Smooth muscle cell of the brain vasculature (primary cell): ENCODE measurements at places on chromosomes 2 and 18.

- DNase-seq, result no peak
These were observed 262.7 kb upstream of the FSIP2 start for GRCh38 chr2:185475914-185476313.

DNA sequence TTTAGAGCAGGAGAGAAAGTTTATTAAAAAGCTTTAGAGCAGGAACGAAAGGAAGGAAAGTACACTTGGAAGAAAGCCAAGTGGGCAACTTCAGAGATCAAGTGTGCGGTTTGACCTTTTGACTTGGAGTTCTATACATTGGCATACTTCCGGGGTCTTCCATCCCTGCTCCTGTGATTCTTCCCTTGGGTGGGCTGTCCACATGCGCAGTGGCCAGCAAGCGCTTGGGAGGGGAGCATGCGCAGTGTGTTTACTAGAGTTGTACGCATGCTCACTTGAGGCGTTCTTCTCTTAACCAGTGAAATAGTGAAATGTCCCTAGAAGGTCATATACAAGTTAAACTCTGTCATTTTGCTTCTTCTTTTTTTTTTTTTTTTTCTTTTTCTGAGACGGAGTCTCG is 56.9 kb upstream of the ZNF532 start:
- no peak for DNase-seq

- DNase-seq, result no peak
These were observed 61.9 kb downstream of the KLHL29 start for GRCh38 chr2:23446916-23447315.

DNA sequence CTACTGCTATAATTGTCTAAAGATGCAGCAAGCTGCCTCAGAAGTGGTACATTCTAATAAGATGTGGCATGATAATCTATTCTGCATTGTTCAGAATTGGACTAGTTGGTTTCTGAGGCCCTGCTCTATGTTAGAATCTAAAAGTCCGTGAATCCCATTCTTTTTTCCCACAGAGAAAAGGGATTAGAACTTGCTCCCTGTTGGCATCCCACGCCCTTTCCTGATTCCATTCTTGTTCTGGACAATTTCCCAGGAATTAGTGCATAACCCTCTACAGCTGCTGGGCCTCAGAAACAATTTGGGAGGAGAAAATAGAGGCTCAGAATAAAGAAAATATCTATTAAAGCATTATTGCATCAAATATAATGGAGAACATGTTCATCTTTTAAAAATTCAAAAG is 282.7 kb downstream of the NRXN1 start:
- no peak for DNase-seq

DNA sequence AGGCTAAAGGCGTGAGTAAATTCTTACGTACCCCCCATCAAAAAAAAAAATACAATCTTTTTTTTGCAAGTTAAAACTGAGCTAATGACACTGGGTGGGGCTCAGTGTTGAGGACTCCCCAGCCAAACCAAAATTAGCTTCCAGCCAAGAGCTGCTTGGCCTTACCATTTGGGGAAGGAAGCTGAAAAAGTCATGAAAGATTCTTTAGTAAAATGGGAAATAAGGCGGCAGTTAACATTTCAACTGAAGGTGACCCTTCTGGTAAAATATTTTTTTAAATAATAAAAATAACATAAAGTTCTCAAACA is 16.4 kb downstream of the SMAD7 start:
- no peak for DNase-seq

DNA sequence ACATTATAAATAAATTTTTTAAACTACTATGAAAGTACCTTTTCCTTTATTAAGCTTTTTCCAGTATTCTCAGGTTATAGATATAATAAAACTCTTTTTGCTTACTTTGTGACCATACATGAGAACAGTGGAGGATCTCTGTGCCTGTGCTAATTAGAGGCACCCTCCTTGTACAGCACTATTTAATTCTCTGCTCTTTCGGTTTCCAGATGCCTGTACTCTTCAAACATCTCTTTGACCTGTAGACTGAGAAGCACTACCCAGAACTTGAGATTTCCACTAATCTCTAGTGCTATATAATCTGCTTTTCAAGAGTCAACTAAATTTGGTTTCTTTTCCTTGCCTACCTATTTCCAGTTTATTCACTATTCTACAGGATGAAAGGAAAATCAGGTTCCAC is 131.1 kb downstream of the GULP1 start:
- no peak for DNase-seq

- no peak for DNase-seq
These were observed 10.6 kb upstream of the C2orf74 start for GRCh38 chr2:61151436-61151835.

DNA sequence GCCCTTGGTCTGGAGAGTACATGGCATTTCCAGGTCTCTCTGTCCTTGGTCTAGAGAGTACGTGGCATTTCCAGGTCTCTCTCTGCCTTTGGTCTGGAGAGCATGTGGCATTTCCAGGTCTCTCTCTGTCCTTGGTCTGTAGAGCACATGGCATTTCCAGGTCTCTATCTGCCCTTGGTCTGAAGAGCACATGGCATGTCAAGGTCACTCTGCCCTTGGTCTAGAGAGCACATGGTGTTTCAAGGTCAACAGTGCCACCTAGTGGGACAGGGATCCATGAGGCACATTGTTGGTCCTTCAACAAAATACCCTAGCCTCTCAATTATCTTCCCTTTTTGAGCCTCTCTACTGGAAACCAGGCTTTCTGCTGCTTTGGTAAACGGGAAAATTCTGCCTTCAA is 250.2 kb downstream of the OTX1 start:
- no peak for DNase-seq

DNA sequence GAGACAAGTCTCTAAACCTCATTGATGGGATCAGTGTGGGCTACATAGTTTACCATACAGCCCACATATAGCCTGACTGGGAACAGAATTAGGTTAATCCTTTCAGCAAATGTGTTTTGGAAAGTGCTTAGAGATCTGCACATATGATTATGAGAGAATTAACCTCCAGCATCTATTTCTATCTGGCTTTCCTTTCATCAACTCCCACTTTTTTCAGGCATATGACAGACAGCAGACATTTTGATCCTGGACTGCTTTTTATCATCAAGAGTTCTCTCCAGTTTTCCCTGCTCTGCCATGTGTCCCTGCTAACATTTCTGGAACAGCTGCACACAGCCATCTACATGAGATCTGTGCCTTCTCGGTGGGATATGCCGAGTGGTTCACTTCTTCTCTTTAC is 139.5 kb upstream of the LRP1B start:
- DNase-seq, result no peak

- no peak for DNase-seq
These were observed 182.2 kb upstream of the EPAS1 start for GRCh38 chr2:46114996-46115395.

DNA sequence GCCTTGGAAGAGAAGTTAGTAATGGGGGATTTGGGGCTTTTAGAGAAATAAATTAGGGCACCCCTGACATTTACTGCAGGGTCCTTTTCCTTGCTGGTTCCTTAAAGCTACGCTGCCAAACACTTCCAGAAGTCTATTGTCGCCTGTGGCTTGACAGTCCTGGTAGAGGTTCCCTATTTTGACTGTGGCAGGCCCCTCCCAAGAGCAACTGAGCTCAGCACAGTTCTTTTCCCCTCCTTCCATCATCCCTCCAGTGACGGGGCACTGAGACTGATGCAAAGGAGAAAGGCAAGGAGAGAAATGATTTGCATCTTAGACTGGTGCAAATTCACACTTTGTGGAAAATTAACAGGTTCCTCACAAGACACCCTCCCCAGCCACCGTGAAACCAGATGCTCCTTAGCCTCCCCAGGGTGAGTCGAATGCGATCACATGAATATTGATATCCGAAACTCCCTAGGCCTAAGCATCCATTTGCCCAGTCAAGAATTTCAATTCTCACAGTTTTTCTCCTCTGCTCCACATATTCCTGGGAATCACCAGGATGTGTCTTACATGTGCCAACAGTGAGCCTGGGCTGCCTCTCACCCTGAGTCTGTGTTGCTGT is 45.4 kb downstream of the RABL2A start:
- DNase-seq, result no peak

- no peak for DNase-seq
These were observed 3.7 kb downstream of the ADNP2 start for GRCh38 chr18:80112624-80113248.

DNA sequence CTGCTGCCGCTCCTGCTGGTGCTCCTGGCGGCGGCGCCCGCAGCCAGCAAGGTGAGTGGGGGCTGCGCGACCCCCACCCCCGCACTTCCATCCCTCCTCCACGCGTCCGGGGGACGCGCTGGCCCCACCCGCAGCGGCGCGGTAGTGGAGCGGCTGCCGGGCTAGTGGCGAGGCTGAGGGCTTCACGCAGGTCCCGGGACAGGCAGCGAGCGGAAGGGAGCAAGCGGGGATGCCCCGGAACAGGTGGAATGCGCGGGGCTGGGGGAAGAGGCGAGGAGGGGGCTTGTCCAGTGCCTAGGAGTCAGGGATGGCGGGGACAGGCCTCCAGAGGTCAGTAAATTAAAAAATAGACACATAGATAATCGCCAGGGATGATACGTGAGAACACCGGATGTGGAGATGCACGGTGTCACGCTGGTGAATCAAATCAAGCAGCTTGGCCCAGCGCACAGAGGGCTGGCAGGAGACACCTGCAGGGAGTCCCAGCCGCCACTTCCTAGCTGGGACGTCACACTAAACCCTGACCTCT is 403 bp downstream of the COL4A3 start:
- DNase-seq, result no peak

GRCh38 chr2:167769020-167769419 is 478.4 kb downstream of the STK39 start:
- no peak for DNase-seq

- no peak for DNase-seq
These were observed 111.8 kb upstream of the SLC35G4 start for GRCh38 chr18:11497585-11497984.

GRCh38 chr2:43877782-43878464 is 39.2 kb downstream of the ABCG8 start:
- no peak for DNase-seq

GRCh38 chr2:69381337-69381737 is 5.7 kb downstream of the GFPT1 start:
- DNase-seq, result no peak

GRCh38 chr2:239500574-239501550 is 100.0 kb upstream of the HDAC4 start:
- DNase-seq, result no peak

- DNase-seq, result no peak
These were observed 81.7 kb downstream of the MGAT5 start for GRCh38 chr2:134335601-134336000.

- no peak for DNase-seq
These were observed 14.5 kb upstream of the TTR start for GRCh38 chr18:31577195-31577594.

GRCh38 chr2:42996528-42996927 is 204.1 kb upstream of the HAAO start:
- DNase-seq, result no peak

DNA sequence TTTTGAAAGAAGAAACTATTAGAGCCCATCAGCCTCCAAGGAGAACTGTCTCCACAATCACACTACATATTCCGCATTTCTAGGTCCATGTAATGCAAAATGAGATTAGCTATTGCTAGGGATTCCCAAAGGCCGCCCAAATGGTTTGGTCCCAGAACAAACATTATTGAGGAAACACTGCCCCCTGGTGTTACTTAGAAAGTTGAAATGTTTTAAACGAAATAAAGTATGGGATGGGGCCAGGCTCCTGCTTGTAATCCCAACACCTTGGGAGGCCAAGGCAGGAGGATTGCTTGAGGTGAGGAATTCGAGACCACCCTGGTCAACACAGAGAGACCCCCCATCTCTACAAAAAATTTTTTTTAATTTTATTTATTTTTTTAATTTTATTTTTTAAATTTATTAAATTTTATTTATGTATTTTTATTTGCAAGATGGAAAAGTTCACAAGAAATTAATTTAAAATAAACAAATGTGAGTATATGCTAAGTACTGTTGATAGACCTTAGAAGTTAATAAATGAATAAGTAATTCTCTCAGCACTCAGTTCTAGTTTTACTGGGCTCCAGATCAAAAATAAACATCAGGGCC is 5.5 kb downstream of the NHEJ1 start:
- no peak for DNase-seq

- DNase-seq, result no peak
These were observed 133.2 kb downstream of the NCK2 start for GRCh38 chr2:105877945-105878344.

- DNase-seq, result no peak
These were observed 38.9 kb upstream of the MGAT4A start for GRCh38 chr2:98769784-98770183.

GRCh38 chr2:65742977-65743376 is 310.6 kb upstream of the SPRED2 start:
- no peak for DNase-seq

GRCh38 chr2:8065191-8065590 is 616.7 kb upstream of the ID2 start:
- no peak for DNase-seq
